Omental fat pad (tissue), 4 donors: ENCODE measurements at places on chromosomes 16 and 17. TPM values are rescaled to one million over a fixed set of nuclear protein-coding genes. Genes with fewer than 3 reads are reported as not detected.

HSPB9 gene
- not detected for total RNA-seq

ETV4 gene
- 0.37 TPM for total RNA-seq

C17orf78 gene
- not detected for total RNA-seq

EME1 gene
- total RNA-seq, result not detected

MYCBPAP gene
- not detected for total RNA-seq

LGALS9 gene
- total RNA-seq, result 53.9 TPM

KRT16 gene
- total RNA-seq, result 5.8 TPM

CCDC47 gene
- total RNA-seq, result 103 TPM

TNFRSF12A gene
- 132 TPM for total RNA-seq

HEATR9 gene
- not detected for total RNA-seq

GRCh38 chr16:73315645-73316044 is 267.7 kb upstream of the ZFHX3 start:
- no peak for DNase-seq

- no peak for DNase-seq
Measured at GRCh38 chr16:13300066-13300840, 398.9 kb downstream of the SHISA9 start.

DNA sequence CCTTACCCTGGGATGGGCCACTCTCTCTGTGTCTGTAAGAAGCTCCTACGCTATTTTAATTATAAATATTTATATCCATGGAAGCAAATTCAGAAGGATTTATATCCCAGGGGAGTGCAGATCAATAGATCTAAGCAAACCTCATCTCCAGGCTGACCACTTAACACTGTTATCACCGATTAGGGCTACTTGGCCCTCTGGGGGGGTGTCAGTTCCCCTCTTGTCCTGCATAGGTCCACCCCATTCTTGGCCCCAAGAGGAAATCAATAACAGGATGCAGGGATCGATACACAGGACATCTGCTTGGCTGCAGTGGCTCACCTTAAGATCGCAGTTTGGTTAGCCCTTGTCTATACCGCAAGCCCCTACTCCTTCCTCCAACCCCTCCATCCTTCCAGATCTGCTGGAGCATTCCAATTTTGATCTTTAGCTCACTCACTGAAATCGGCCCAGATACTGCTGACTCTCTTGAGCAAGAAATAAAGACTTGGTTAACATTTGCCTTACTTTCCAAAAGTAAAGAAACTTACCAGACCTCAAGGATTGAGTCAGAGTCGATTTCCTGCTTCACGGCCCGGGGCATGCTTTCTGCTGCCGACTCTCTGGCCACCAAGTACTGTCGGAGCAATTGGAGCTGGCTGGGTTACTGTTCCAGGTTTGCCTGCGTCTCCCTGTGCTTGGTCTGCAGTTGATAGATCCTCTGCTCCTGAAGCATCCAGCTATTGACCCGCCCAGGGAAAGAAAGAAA is 112.3 kb upstream of the PMFBP1 start:
- no peak for DNase-seq

GRCh38 chr17:48143629-48144028 is 36.1 kb downstream of the SNX11 start:
- no peak for DNase-seq

DNA sequence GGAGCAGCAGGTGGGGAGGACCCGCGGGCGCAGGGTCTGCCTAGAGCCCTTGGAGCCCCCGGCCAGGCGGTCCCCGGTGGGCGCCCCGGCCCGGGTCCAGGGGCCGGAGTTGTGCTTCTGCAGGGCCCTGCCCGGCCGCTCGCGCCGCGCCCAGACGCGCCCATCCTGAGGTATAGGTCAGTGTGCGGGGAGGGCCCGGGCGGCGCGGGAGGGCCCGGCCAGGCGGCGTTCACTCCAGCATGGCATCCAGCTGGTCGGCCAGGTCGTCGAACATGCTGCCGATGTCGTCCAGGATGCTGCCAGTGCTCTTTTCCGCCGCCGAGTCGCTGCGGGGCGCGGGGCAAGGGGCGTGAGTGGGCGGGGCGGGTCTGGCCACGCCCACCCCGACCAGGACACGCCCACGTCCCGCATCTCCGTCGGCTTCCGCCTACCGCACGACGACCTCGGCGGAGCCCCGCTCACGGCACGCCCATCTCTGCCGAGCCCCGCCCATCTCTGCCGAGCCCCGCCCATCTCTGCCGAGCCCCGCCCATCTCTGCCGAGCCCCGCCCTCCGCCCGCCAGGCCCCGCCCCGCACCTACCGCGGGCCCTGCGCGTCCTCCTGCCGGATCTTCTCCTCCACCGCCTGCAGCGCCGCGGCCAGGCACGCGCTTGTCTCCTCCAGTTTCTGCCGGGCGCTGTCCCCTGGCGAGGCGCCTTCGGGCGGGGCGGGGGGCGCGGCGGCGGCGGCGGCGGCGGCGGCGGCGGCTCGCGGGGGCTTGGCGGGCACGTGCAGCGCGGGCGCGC is 17.9 kb downstream of the CASKIN1 start:
- DNase-seq, result no peak

GRCh38 chr17:13485327-13485726 is 116.4 kb downstream of the HS3ST3A1 start:
- DNase-seq, result no peak

DNA sequence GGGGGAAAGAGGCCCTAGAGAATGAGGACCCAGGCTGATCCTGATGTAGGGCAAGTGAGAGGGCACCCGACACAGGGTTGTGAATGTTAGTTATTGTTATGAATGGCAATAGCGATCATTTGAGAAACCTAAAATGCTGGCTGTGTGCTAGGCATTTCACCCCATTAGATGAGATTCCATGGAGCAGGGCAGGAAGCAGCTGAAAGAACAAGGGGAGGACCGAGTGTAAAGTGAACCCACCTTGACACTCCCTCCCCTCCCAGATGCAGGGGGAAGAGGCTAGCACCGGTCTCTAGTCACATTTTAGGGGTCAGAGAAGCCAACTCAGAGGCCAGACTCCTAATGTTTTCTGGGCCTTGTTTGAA is 553 bp upstream of the CORO6 start:
- DNase-seq, result no peak

DNA sequence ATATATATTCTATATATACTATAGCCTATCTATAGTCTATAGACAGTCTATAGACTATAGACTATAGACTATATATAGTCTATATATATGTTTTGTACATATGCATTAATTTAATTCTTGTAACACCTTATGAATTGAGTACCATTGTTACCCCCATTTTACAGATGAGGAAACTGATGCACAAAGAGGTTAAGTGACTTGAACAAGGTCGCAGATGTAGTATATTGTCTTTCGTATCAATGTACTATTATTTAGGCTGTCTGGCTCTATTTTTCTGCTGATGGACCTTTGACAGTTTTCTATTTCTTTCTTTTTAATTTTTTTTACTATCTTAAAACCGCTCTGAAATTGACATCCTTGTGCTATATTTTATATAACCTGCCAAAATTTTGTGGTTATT is 14.6 kb downstream of the LRRC36 start:
- no peak for DNase-seq

DNA sequence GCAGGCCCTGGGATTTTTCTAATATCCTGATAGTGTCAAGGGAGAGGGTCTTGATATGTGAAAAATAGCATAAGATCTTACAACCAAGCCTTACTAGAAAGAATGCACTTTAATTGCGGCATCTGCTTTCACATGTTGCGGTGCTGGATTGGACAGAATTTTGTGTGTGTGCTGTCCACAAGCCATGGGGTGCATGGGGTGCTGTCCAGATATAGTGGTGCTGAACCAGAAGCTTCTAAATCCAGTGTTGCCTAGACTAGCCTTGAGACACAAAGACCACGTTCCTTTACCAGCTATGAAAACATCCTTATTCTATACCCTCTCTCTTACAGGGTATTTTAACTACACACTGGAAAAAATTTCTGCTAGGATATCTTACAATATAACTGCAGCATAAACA is 244.0 kb downstream of the TMEM114 start:
- no peak for DNase-seq

DNA sequence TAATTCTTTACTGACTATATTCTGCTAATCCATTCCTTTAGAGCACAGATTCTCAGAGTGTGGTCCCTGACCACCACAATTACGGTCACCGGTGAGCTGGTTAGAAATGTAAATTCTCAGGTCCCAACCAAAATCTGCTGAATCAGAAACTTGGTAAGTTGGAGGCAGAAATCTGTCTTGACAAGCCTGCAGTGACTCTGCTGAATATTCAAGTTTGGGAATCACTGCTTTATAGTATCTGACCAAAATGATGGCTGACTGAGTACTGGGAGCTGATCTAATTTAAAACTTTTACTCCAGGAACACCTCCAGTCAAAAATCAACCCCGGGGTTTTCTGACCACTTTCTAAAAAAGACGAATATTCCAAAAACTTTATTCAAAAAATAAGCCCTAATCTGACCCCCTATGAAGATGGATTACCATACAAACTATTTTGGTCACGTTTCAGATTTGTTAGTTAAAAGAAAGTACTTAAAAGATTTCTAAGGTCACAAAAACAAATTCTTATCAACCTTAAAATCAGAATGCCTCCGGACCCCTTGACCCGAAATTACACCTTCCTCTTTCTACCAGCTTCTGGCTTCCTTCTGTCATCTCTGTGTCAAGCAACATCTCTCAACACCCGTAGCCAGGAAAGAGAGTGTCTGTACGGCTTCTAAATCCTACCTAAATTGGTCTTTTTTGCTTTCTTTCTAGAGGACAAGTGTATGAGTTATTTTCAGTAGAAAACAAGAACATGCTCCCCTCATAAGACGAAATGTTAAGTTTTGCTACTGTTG is 38.6 kb downstream of the CREBBP start:
- DNase-seq, result no peak

GRCh38 chr17:19426631-19427030 is 15.6 kb downstream of the RNF112 start:
- no peak for DNase-seq

GRCh38 chr17:46039592-46040186 is 40.6 kb downstream of the STH start:
- DNase-seq, result no peak

DNA sequence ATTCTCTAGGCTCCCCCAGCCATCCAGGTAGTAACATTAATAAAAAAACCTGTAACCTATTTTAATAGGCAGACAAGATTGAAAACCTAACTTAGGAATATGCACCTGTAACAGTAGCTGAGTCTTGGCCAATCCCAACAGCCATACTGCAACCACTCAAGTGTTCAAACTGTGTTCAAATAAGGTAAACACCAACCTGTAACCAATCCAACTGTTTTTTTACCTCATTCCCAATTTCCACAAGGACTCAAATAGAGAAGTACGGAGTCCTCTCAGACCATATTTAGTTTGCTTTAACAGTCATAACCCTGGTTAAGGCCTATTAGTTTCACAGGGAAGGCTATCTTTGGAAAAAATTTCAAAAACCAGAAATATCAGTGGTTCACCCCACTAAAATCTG is 40.4 kb upstream of the NOS2 start:
- no peak for DNase-seq

- DNase-seq, result no peak
Measured at GRCh38 chr16:68272507-68273209, 8.3 kb downstream of the SLC7A6 start.

GRCh38 chr16:51163894-51164566 is 13.0 kb upstream of the SALL1 start:
- DNase-seq, result no peak

DNA sequence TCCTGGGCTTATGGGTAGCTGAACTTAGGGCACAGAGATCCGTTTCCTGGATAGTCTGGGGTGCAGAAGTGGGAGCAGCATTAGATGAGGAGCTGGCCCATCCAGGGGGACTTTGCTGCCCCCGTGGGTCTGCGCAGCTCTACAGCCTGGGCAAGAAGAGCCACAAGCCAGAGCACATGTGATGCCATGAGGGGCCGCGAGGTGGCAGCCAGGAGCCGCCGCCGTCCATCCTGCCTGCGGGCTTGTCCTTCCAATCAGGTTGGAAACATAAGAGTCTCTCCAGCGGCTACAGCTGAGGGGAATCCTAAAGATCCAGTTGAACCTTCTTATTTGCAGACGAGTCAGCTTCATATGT is 21.9 kb downstream of the C1QTNF1 start:
- DNase-seq, result peak; percentile 49

DNA sequence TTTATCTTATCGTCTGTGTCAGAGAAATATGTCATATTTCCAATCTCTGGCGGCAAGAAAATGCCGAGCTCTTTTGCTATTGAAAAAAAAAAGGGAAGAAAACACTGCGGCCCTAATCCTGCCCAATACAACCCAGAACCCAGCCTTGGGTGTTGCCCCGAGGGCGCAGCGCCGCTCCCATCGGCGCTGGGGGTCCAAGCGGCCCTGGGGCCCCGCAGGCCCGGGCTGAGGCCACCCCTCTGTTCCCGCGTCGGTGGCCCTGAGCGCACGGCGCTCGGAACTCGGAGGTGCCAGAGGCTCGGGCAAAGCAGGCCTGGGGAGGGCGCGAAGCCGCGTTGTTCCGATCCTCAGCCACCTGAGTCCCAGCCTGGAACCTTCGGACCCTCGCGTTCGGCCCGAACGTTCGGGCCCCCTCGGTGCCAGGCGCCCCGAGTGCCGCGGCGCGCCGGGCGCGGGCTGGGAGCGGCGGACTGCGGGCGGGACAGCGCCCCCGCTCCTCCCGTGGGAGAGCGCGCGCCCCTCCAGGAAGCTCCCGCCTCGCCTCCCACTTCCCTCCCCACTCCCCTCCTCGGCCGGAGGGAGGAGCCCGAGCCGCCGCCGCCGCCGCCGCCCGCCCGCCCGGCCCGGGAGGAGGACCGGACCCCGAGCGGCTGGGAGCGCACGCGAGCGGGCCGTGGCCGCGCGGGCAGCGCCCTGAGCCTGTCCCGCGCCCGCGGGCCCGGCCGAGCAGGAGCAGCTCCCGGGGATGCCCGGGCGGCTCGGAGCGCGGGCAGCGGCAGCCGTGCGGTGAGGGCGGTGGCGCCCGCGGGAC is at the start of gene CPNE2:
CPNE2 (plus strand) TSS at position 609 of the 811 bp plus-strand sequence. CDS start 18,160 bp downstream, outside the sequence.
- no peak for DNase-seq

GRCh38 chr17:37488607-37489196 is 989 bp upstream of the DUSP14 start:
- DNase-seq, result peak; percentile 76
